Foreskin keratinocyte (primary cell): ENCODE measurements at places on chromosomes 2 and 18.

GRCh38 chr2:146324951-146325350 is 1519.9 kb upstream of the ACVR2A start:
- peak; percentile 25 for DNase-seq

DNA sequence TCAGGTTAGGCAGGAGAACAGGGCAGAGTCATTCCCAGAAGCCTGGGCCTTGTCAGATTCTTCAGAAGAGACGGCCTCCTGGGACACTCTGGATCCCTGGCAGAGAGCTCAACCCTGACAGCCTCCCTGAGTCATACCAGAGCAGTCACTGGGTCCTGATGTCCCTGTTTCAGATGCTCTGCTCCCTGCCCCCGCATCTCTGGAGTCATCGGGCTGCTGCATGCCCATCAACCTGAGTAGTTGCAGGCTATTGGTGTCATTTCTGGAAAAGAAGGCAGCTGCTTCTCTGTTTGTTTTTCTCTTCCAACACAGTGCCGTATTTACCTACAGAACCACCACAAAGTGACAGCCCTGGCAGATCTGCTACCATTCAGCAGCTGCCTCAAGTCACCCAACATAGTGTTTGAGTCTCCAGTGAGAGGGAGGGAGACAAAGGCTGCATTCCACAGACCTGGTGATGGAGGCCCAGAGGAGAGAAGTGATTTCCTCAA is 145.1 kb downstream of the B3GNT2 start:
- no peak for DNase-seq

DNA sequence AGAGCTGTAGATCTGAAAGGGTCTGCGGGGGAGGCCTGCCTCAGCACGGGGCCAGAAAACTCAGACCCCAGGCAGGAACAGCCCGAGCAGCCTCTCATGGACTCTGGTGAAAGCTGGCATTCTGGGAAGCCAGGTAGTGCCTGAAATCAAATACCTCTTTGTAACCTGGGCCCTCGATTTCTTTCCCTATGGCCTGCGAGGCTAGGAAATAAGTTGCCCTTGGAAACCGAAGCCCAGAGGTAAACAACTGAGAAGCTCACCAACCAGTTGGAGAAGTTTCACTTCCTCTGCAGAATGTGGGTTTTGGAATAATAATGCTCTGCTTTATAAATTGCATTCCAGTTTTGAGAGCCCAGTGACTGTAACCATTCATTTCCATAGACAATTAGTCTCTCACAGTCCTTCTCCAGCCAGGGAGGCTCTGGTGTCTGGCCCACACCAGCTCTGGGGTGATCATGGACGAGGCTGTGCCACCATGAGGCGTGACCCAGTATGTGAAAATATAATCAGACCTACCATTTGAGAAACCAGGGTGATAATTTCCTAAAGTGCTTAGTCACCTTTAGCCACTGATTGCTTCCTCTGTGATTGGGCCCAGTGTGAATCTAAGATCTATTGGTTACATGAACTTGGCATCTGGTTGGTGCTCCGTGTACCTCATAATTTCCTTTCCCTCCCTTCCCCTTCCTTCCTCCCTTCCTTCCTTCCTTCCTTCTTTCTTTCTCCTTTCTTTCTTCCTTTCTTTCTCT is 133.1 kb upstream of the PELI1 start:
- DNase-seq = peak; percentile 61

DNA sequence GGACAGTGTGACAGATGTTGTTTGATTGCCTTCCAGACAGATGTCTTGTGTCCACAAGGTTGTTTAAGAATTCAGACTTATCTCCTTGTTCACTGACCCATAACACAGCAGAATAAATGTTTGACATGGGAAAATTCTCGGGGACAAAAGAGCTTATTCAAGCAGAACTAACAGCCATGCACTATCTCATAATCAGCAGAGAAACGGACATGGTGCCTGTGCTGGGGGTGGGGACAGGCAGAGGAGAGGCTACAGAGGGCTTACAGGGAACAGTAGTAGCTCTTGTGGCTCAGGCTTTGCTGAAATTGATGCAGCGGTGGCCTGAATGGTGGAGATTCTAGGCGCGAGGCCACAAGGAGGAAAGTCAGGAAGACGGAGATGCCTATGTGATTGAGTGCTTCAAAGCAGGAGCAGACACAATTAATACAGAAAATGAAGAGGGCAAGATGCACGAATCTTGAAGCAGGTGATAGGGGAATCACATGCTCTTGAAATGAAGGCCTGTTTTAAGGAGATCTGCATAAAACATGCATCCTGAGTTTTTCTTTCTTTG is 62.0 kb upstream of the CAB39 start:
- no peak for DNase-seq

GRCh38 chr2:46173636-46174250 is 123.5 kb upstream of the EPAS1 start:
- no peak for DNase-seq

DNA sequence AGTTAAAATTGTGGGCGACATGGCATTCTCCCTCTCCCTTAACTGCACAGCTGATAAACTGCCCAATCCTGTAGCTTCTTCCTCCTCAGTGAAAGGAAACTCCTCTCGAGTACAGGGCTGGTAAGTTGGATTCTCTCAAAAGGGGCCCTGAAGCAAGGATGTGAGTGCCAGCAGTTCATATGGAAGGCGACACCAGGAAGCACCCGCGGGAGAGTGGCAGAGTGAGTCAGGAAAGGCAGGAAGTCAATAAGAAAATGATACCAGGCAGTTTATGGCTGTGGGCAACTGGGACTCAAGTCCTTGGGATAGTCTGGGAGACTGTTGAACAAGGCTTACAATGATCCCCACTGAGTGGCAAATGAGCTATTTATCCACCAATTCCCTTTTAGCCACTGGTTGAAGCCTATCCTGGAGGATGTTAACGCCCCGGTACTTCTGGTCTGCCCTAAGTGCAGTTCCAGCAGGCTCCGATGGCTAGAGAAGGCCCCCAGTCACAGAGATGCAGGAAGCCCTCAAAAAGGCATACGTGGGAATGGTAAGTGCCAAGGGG is 34.8 kb downstream of the ABHD3 start:
- no peak for DNase-seq

- no peak for DNase-seq
Measured at GRCh38 chr2:27715318-27716210, 51.9 kb downstream of the SLC4A1AP start.

DNA sequence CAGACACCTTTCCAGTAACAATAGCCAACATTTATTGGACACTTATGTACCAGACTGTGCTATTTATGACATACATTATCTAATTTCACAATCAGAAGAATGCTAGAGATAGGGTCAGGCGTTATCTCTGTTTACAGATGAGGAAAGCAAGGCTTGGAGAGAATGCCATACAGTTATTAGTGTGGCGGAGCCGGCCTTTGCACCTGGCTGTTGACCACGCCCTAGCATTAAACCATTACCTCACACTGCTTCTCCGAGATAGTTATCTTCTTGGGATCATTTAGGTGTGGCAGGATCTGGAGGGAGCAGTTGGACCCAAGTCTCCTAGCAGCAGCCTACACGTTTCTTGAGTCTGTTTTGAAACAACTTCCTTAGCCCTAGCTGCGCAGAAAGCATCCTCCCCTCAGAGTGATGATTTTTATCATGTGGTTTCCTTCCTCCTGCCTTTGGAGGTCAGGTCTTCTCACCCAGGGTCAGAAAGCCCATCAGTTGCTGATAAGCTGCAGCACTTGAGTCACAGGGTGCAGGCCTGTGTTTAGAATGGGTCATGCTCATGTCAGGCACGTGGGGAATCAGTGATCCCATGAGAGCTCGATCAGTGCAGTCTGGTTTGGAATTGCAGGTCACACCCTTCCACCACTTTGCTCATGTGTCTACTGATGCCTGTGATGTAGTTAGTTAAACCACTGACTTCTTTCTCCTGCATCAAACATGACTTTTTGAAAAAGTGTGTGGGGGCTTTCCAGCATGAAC is 118.2 kb downstream of the SPTBN1 start:
- peak; percentile 66 for DNase-seq
